T-helper 2 cell treated with Interferon-gamma antibody and Interleukin-4, amounts not matched to agents 5 μg/mL and 100 μg/mL, for 36 hours (primary cell): ENCODE measurements at places on chromosomes 6 and 20.

- no peak for DNase-seq
Measured at GRCh38 chr6:75170691-75171560, 34.9 kb downstream of the COL12A1 start.

GRCh38 chr6:11672256-11672655, 106.3 kb downstream of the ADTRP start:
- DNase-seq = no peak

- no peak for DNase-seq
Measured at GRCh38 chr6:89392823-89393222, 19.2 kb downstream of the RRAGD start.

DNA sequence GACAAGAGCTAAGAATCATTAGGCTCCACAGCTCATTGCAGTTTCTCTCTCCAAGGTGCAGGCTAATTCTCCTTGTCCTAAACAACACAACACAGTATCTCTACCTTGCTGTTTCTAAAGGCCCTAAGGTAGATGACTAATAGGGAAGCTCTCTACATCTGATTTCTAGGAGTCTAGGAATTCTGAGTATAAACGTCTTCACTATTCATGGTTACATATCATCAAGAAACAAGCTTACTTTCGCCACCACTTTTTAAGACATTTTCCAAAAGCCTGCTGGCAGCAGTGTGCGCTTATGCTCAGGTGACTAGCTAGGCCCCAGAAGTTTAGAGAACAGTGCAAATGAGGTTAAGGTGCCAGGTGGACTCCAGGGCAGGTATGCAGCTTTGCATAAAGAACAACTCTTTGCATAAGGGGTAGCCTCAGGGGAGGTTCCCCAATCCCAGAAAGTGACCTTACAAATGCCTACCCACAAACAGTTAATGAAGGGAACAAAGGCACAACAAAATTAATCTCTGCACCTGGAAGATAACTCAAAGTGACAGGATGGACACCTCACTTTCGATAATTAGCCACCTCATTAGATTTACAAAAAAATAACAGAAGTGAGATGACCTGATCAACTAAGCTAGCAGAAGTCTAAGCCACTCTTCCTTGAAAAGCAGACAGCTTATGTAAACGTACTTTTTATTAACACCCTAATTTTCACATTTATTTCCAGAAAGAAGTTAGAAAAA, 20.1 kb downstream of the B4GALT5 start:
- DNase-seq = no peak

DNA sequence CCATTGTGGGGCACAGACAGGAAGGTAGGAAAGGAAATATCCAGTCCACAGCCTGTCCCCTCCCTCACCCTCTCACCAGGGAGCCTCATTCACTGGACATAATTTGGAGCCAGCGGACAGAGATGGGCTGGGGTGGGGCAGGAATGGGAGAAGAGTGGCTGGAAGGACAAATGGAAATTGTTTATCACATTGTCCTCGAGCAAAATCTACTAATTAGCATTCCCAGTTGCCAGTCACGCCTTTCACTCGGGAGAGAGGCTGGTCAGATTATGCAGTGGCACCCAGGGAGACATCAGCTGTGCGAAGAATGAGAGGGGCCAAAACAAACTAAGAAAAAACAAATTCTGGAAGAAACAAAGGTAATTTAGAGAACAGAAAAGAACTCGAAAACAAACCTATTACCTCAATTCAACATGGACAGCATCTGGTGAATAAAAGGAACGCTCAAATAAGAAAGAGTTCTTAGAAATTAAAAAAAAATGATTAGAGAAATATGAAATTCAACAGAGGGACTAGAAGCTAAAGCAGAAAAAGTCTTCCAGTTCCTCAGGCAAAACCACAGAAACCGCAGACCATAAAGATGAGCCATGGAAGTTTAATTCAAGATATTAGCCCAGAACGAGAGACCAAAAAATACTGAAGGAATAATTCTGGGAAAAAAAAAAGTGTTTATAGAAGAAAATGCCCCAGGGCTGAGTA, 108.5 kb upstream of the RALGAPA2 start:
- DNase-seq = no peak

DNA sequence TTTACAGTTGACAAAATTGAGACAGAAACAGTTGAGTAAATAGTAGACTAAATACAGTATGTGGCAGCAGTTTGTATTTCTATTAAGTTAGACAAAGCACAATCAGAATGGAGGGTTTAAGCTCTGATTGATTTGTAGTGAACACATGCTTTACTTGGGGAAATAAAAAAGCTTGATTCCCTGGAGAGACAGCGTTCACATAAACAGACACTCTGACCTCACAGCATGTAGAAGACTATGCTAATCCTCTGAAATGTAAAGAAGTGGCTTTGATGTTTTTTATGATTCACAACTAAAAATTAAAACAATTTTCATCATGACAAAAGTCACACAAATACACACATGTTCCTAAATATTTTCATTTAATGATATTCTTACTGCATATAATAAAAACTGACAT, 126.9 kb upstream of the FAM83B start:
- DNase-seq = no peak

- DNase-seq = no peak
Measured at GRCh38 chr6:84332139-84333034, 104.9 kb upstream of the CEP162 start.

GRCh38 chr6:138645976-138646640, 127.5 kb upstream of the CCDC28A start:
- DNase-seq = no peak
